HuH-7 (cell line): ENCODE measurements at places on chromosomes 7 and 10.

- DNase-seq = no peak
Measured at GRCh38 chr7:140881507-140882228, 43.1 kb downstream of the BRAF start.

- no peak for DNase-seq
Measured at GRCh38 chr7:77674878-77675277, 21.4 kb upstream of the RSBN1L start.

- no peak for DNase-seq
Measured at GRCh38 chr7:50834031-50834535, 51.4 kb upstream of the GRB10 start.

GRCh38 chr10:90893190-90893589 is 21.4 kb downstream of the RPP30 start:
- DNase-seq = no peak

DNA sequence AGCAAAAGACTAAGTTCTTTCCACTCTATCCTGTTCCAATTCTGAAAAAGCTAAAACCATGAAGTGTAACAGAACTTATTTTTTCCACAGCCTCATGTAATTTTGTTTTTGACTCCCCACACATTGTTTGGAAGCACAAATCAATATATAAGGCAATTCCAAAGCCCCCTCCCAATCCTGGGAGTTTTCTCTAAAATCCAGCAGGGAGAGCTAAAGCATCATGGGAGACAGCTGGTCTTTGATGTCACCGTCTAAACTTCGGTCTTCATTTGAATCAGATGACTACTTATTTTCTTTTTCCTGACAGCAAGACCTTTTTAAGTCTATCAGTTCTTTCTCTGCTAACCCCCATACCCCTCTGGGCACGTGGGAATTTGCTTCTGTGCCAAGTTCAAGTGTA is 33.3 kb upstream of the PON1 start:
- DNase-seq = no peak

GRCh38 chr10:11270858-11271179 is 253.1 kb downstream of the CELF2 start:
- no peak for DNase-seq

- DNase-seq = no peak
Measured at GRCh38 chr7:5774790-5775189, 6.7 kb downstream of the RNF216 start.

- DNase-seq = no peak
Measured at GRCh38 chr7:159175792-159176191, 31.1 kb upstream of the VIPR2 start.
